ENCODE measurements at places on chromosomes 2 and 18. TPM values are rescaled to one million over a fixed set of nuclear protein-coding genes. Genes with fewer than 3 reads are reported as not detected.

- no peak for DNase-seq
Observed at GRCh38 chr18:62206593-62206992, 19.5 kb downstream of the RELCH start.

DNA sequence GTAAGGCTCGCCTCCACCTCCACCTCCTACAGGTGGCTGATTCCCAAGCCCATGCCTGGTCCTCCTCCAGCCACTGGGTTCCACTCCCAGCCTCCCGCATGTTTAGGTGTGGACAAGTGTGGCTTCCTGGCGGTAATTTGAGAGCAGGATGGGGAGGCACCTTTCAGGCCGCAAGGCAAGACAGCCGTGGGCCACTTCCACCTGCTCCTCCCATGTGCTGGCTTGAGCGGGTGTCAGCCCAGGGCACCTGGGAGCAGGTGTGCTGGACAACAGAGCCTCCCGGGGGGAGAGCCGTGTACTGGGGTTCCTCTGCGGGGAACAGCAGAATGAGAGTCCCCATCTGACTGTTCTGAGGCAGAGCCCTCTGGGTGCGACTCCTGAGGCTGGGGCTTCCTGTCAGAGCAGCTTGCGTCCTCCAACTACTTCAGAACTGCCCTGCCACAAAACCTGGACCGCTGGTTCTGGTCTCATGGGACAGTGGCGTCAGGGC is 83.9 kb downstream of the TPO start:
- DNase-seq: no peak

DNA sequence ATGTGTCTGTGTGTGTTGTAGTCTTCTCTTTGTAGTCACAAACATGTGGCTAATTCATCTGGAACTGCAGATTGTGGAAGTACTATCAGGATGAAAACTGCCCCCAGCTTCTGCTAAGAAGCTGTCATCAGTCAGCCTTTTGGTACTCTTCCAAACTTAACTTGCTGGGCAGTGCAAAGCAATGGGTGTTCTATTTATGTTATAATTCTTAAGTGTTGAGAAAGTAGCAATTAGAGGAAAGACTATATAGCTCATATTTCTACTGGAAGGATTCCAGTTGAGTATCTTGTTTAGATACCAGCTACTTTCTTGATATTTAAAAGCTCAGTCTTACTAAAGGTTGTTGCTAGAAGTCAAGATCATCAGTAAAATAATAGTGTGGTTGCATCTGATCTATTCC is 52.1 kb downstream of the SLC38A11 start:
- DNase-seq: no peak

DNA sequence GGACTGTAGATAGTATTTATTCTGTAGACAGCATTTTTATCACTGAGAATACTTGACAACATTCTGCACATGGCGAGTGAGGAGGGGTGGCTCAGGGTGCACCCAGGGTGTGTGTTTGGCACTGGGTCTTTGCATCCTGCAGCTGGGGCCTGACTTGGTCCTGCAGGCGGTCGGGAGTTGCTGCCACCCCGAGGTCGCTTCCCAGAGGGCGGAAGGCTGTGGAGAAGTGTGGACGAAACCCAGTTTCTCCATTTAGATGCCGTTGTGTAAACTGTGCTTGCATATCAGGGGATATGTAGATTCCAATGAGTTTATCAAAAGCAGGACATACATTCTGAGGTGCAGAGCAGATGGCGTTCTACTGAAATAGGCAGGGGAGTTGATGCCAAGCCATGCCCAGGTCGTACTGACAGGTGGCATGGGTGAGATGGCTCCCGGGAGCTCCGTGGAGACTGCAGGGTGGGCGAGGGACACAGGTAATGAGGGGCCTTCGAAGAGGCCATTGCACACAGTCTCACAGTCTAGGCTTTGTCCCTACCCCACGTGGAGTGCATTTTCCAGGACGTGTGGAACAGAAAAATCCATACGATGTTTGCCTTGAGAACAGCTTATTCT is 74.5 kb downstream of the RTP5 start:
- DNase-seq: no peak

DNA sequence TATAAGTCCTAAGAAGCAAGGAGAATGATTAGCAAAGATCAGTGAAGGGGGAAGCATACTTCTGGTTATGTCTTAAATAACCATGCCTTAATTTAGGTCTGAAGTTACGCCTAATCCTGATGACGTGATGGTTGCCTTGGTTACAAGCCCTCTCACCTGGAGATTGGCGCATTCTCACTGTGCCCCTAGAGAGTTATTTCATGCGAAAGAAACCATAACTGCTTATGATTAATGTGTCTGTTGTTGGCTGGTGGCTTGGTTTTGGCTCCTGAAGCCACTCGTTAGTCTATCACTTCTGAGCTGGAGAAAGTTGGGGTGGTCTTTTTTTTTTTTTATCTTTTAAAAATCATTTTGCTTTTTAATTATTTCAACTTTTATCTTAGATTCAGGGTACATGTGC is 47.0 kb downstream of the TNFRSF11A start:
- no peak for DNase-seq

DNA sequence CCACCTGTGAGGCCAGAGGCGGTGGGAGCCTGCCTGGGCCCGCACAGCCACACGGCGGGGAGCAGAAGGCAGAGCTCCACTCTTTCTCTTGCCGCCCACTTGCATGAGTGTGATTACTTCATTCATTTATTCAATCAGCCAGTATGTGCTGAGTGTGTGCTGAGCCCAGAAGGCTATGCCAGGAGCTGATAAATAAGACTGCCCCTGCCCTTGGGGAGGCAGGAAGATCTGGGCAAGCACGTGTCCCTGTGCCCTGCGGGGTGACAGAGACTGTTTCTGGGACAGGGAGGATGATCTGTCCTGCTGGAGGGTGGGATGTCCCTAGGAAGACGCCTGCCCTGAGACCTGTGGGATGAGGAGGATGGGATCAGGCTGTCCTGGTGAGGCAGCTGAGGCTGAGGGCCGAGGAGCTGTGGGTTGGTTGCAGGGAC is 250.8 kb downstream of the DYSF start:
- DNase-seq: no peak

GRCh38 chr2:212979799-212980198 is 171.6 kb downstream of the IKZF2 start:
- no peak for DNase-seq

DNA sequence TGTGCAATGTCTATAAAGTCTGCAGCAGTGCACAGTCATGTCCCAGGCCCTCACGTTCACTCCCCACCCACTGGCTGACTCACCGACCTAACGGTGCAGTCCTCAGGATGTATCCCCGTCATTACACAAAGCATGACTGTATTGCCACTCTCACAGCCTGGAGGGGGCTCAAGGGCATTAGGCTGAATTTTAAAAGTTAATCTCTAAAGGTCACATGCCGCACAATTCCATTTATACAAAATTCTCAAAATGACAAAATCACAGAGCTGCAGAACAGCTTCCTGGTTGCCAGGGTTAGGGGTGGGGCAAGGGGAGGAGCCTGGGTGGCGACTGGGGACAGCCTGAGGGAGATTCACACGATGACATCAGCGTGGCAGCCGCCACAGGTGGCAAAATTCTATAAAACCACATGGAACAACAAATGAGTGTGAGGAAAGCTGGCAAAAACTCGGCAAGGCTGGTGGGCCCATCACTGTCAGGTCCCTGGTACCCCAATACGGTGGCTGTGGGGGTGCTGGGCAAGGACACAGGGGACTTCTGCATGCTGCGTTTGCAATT is 97.6 kb downstream of the NDUFA10 start:
- no peak for DNase-seq

Gene BMP10
- total RNA-seq: not detected

Gene TACR1
- total RNA-seq: 1.2 TPM

Gene IL1F10
- total RNA-seq: not detected

Gene ABCB11
- total RNA-seq: under 0.01 TPM

Data from frontal cortex (tissue), 4 donors.